Activated CD4-positive, alpha-beta T cell treated with anti-CD3 and anti-CD28 coated beads, Interleukin-2, amount 50 U/mL, for 48 hours (primary cell): ENCODE measurements at places on chromosomes 6 and 20.
A peak's percentile ranks its signal among the peaks of the same experiment; 100 is the strongest.

- DNase-seq = peak; percentile 69
Observed at GRCh38 chr20:38843346-38843745, 37.8 kb downstream of the PPP1R16B start.

DNA sequence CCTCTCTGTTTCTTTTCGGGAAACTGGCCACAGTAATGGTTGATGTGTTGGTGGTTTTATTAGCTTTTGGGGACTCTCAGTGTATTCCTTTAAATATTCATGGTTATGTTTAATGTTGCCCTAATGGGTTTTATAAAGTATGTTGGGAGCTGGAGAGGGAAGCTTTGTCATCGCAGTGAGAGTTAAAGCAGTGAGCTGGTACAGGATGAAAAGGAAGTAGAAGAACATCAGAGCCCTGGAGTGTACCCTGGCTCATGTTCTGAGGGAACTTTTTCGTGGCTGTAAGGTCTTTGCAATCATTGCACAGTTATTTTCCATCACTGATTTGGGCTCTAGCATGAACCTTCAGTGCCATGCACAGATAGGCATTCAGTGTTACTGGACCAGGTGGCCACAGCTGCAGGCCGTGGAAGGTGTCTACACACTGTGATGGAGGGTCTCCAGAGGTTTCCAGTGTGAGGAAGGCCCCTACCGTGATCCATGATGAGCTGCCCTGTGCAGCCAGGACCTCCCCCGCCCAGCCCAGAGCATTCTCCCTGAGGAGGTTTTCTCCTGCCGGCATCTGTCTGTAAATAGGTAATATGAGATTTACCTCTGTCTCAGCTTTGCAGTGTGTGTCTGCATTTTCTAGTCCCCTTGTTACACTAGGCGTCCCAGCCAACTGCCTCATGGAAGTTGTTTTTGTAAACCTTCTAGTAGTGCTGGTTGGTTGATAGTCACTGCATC lies 22.4 kb upstream of the TMEM217 start:
- no peak for DNase-seq

DNA sequence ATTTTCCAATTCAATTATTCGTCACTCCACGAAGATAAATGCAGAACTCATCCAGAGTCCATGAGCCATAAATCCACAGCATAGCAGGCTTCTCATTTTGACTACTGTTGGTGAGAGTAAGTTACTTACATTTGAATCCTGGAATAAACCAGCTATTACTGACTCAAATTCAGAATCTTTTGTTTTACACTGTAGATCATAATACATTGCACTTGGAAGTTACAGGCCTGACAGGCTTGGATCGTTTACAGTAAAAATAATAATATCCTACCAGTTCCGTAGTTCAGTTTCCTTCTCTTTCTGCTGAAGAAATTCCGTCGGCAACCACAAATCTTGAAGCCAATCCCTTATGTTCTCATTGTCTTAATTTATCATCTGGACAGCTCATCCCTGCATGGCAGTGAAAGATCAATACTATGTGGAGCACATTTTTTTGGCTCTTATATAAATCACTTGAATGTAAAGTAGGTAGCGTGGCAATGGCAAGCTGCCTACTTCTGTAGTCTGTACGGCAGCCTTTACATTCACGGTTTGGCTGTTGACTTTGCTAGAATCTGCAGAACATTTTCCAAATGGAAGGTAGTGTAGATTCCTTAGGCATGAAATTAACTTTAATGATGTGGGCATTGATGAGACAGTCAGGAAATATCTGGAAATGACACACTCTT lies 142.9 kb downstream of the WDR27 start:
- DNase-seq = no peak

- DNase-seq = no peak
Observed at GRCh38 chr20:47594157-47594556, 92.5 kb downstream of the NCOA3 start.

GRCh38 chr6:160519603-160520042 lies 144.5 kb downstream of the LPA start:
- DNase-seq = no peak

- DNase-seq = no peak
Observed at GRCh38 chr6:15677822-15678221, 15.0 kb upstream of the DTNBP1 start.

GRCh38 chr20:10559266-10559665 lies 114.5 kb downstream of the JAG1 start:
- no peak for DNase-seq

- DNase-seq = no peak
Observed at GRCh38 chr6:98471444-98471843, 362.9 kb upstream of the POU3F2 start.

DNA sequence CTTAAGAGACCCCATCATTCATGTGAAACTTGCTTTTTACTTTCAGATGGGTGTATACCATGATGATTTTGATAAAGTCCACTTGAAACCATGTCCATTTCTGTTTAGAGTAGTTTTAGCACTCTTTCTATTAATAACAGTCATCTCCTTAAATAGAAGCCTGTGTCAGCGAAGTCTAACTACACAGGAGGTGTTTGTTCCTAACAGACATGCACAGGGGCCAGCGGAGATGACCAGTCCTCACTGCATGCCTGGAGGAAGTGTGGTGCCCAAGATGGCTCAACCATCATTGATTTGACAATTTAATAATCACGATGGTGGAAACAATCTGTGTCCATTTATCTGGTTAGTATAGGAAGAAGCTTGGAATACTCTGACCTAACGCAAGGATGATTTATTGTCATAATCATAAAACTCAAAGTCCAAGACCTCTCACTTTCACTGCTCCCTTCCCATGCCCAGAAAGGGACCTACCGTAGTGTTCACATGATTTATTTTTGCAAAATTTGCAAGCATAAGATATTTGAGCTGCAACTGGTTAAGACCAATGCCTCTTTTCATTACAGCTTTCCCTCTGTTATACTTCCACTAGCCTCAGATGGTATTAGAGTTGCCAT lies 31.0 kb upstream of the CLIC5 start:
- no peak for DNase-seq

GRCh38 chr6:132648356-132648755 lies 10.6 kb downstream of the TAAR1 start:
- DNase-seq = peak; percentile 5

- DNase-seq = no peak
Observed at GRCh38 chr20:59770270-59770669, 163.2 kb downstream of the SYCP2 start.

DNA sequence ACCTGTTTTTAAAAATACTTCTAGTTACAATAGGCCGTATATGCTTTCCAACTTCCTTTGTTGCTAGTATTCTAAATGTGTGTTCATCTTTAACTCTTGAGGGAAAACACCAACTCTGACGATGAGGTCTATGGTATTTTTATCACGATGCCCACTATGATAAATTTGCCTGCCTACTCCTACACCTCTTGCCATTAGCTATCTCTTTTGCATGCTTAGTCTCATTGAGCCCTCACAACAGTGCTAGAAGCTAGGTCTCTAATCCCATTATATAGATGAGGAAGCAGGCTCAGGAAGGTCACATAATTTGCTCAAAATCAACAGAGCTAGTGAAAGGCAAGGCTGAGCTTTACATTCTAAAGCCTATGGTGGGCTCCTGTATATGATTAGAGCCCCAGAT lies 13.2 kb downstream of the AAR2 start:
- no peak for DNase-seq

- DNase-seq = peak; percentile 66
Observed at GRCh38 chr6:33298773-33299236, at the start of gene RGL2. RGL2 (minus strand) TSS chr6:33298942; CDS start chr6:33298610, 332 bp downstream.

- no peak for DNase-seq
Observed at GRCh38 chr6:109396046-109396718, 13.9 kb upstream of the CD164 start.

GRCh38 chr6:83609248-83609647 lies 96.9 kb downstream of the PRSS35 start:
- no peak for DNase-seq

GRCh38 chr6:106516616-106517015 lies 112.7 kb downstream of the RTN4IP1 start:
- DNase-seq = no peak

DNA sequence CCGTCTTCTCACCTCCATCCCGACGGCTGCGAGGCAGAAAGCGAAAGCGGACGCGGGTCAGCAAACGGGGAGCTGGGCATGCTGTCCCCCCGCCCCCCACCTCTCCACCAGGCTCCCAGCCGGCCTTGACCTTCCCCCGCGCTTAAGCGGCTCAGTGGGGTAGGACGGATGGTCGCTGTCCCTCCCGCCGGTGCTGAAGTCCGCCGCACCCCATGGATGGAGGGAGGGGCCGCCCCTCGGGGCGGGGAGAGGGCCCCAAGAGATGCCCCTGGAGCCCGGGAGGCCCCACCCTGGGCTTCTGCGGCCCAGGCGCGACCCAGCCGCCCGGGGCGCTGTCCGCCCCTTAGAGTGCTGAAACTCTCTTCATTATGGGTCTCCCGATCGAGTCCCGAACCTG lies at the start of gene KCNB1:
TSS of gene KCNB1 (minus strand) at position 48 of the 397 bp plus-strand sequence. CDS start 188 bp downstream, outside the sequence.
- DNase-seq = peak; percentile 51

GRCh38 chr6:131161987-131162386 lies 26.7 kb downstream of the AKAP7 start:
- no peak for DNase-seq
